ENCODE measurements at places on chromosomes 1 and 21.

- no peak for DNase-seq
Observed at GRCh38 chr1:226476648-226477319, 68.9 kb upstream of the PARP1 start.

- DNase-seq = no peak
Observed at GRCh38 chr21:22421416-22422180, 1423.4 kb downstream of the NCAM2 start.

GRCh38 chr1:156745881-156746280, 5.0 kb upstream of the MRPL24 start:
- no peak for DNase-seq

DNA sequence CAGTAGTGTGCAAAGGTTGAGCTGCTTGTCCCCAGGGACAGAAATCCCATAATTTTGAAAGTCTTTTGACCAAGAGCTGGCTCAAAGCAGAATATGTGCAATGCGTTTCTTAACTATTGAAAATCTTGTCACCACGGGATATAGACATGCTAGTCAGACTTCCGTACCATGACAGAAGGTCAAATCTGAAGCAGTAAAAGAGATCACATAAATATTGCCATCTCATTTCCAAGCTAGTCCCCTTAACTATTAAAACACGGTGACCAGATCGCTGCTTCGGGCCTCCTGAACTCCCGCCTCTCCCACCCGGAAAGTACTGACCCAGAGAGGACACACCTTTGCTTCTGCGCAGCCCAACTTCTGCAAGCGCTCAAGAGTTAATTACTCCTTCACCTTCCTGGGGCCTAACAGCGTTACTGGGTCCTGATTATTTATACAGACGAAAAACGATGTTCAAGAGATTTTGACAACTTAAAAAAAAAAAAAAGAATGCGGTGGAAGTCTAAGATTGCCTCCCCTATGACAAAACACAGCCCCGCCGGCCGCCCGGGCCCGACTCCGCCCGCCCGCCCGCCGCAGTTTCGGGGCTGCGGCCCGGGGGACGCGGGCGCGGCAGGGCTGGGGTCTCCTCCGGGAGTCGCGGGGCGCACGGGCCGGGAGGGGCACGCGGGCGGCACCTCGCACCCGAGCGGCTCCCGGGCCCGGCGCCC, 692 bp downstream of the SORT1 start:
- no peak for DNase-seq

- no peak for DNase-seq
Observed at GRCh38 chr1:244952940-244953339, 88.6 kb upstream of the HNRNPU start.

- DNase-seq = peak; percentile 84
Observed at GRCh38 chr1:1033009-1033587, 13.2 kb downstream of the AGRN start.

- peak; percentile 43 for DNase-seq
Observed at GRCh38 chr1:204151552-204152309, at the start of gene ETNK2. Gene ETNK2 (minus strand): TSS chr1:204152044. CDS start chr1:204151852, 192 bp downstream.

GRCh38 chr1:161399257-161399998, 31.8 kb upstream of the CFAP126 start:
- peak; percentile 87 for DNase-seq

GRCh38 chr1:162397039-162397448, 14.9 kb downstream of the SH2D1B start:
- DNase-seq = no peak

DNA sequence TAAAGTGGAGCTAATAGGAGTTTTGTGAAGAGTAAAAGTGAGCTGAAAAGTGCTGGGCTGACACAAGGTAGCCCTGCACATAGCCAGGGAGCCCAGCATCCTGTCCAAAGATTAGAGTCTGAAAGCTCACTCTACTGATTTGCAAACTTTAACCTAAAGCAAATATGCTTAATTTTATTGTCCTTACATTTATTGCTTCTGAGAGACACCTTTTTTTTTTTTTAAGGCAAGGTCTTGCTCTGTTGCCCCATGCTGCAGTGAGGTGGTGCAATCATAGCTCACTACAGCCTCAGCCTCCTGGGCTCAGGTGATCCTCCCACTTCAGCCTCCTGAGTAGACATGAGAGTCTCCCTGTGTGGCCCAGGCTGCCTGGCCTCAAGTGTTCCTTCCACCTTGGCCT, 16.5 kb downstream of the MGST3 start:
- DNase-seq = no peak

DNA sequence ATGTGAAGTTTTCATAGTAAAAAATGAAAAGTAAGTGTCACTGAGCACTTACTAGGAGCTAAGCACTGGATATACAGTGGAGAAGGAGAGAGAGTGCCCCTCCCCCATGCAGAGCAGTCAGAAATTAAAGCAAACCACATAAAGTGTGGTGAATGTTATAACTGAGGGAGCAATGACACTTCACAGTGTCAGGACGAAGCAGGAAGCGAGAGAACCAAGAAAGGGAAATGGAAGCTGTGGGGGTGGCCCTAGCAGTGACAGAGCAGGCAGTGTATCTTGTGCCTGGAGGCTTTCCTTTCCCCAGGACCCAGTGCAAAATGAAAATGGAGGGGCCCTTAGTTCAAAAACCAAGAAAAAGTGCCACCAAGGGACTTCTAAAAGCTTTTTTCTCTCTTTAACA, 21.5 kb upstream of the RCAN3 start:
- peak; percentile 21 for DNase-seq

- DNase-seq = no peak
Observed at GRCh38 chr21:34511181-34511580, 829 bp downstream of the KCNE1 start.

DNA sequence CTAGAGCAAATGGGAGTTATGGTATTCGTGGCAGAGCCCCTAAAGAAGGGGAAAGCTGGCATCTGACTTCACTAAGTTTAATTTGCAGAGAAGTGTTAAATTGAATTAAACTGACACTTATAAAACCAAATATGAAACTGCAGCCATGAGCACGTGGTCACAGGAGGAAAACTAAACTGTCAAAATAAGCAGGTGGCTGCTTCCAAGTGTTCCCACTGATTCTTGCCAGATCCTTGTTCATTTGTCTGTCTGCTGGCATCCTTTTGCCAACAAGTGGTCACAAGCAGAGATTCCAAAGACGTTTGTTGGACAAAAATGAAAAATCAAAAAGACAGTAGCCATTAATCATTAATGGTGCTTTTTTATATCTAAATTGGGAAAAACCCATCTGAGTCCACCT, 6.5 kb upstream of the CELA2B start:
- DNase-seq = no peak

DNA sequence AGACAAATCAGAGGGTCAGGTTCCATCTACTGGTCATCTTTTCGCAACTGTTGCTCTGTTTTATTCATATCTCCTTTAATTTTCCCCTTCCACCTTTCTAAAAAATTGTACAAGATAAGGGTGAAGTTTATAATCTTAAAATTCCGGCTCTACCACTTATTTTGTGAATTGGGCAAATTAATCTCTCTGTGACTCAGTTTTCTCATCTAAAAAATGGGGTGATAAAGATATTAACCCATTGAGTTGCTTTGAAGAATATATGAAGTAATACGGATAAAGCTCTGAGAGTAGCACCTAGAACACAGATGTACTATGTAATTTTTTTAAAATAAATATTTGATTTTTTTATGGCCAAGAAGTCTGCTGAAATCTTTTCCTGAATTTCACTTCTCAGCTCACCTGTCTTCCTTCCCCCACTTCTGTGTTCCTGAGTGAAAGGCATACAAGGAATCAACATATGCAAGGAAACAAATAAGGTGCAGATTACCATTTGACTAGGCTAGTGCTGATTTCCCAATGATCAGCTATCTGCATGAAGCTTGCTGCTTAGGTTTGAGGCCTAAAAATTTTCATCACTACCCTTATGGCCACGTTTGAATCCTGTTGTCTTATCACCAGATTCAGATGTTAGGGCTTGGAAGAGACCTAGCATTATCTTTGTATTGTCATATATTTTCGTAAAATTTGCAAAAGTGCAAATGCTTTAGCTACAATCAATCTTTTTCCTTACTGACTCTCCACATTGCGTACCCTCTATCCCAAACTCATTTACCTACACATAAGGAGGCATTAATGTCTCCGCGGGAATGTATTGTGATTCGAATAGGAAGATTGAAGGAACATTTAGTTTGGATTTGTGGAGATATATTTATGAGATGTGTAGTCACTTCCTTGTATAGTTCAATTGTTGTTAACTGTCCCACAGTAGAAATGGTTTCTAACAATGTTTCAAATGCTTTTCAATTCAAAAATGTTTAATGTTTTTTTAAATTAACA, 718.3 kb upstream of the PTBP2 start:
- no peak for DNase-seq

DNA sequence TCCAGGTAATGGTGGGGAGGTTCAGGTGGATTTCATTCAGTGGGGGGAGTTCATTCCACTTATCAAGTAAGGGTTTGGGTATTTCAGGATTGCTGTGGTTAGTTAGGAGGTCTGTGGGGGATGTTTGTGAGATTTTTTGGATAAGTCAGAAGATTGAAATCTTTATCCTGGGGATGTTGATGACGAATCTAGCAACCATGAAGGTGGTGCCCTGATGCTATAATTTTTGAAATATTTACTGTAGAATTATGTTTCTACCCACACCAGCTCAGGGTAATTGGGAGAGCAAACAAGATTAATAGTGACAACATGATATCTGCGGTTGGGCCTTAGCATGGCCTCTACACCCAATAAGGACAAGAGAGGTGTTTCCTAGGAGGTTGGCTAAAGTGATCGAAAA, 28.3 kb downstream of the SUCO start:
- DNase-seq = no peak

DNA sequence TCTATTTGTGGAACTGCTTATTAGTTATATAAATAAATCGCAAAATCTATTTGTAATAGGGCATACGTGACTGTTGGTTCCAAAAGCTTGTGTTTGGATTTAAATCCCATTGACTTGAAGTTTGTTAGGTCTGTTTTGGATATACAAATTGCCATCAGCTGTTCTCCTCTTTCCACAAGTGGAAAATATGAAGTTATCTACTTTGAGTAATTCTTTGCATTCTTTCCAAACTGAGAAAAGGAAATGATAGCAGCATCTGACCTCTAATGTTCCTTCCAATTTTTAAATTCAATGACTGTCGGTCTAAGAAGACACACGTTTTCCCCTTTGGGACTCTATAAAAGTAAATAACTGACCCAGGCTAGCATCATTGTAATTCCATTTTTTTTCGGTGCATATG, 165.7 kb upstream of the SGIP1 start:
- no peak for DNase-seq

GRCh38 chr1:173009597-173009996, 41.1 kb downstream of the TNFSF18 start:
- no peak for DNase-seq

DNA sequence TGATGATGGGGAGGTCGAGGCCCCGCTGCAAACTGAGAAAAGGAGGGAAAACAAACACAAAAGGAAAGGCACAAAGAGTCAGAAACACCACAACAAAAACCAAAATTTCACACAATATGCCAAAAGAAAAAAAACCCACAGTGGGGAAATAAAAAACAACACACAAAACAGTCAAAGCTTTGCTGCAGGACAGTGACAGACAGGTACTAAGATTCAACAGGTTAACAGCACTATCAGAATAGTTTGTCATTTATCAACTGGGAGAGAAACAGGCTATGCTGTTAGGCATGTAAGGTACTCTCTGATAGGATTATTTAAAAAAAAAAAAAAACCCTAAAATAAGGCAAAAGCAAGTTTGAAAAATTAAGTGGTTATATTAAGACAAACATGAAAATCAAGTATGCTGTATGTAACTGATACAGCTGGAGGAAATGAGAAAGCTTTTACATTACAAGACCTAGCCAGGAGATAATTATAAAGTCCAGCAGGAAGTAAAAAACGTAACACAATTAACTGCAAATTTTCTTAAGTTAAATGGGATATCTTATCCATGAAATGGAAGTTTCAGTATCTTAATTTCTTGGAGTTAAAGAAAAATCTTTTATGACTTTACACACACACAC, 179.0 kb downstream of the EIF4G3 start:
- DNase-seq = no peak

GRCh38 chr1:119141020-119141424, 569 bp upstream of the WARS2 start:
- peak; percentile 14 for DNase-seq

GRCh38 chr1:193680924-193681316, 494.5 kb upstream of the B3GALT2 start:
- DNase-seq = no peak

DNA sequence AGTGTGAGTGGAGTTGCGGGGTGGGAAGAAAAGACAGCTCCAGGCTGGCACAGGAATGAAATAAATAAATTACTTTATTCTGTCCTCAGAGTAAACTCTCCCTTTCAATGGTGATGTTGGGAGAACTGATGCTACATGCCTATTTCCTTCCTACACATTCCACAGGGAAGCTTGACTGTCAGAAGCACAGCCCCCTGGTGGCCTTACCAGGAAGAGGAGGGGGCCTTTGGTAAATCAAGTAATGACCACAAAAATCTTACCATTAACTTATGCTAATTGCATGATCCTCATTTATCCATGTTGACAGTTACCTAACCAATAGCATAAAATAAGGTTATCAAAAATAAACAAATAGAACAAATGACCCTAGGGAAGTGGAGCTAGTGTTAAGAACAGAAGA, 605.0 kb upstream of the PKN2 start:
- no peak for DNase-seq

Data from stimulated activated naive CD4-positive, alpha-beta T cell treated with Interleukin-2 at 50 U/mL for 16 hours (primary cell).